ENCODE measurements at places on chromosomes 7 and 10. TPM values are rescaled to one million over a fixed set of nuclear protein-coding genes. Genes with fewer than 3 reads are reported as not detected.
A peak's percentile ranks its signal among the peaks of the same experiment; 100 is the strongest.

The CELF2 gene
- 166 TPM for total RNA-seq

The MDH2 gene
- 72.0 TPM for total RNA-seq

The MSMB gene
- not detected for total RNA-seq

DNA sequence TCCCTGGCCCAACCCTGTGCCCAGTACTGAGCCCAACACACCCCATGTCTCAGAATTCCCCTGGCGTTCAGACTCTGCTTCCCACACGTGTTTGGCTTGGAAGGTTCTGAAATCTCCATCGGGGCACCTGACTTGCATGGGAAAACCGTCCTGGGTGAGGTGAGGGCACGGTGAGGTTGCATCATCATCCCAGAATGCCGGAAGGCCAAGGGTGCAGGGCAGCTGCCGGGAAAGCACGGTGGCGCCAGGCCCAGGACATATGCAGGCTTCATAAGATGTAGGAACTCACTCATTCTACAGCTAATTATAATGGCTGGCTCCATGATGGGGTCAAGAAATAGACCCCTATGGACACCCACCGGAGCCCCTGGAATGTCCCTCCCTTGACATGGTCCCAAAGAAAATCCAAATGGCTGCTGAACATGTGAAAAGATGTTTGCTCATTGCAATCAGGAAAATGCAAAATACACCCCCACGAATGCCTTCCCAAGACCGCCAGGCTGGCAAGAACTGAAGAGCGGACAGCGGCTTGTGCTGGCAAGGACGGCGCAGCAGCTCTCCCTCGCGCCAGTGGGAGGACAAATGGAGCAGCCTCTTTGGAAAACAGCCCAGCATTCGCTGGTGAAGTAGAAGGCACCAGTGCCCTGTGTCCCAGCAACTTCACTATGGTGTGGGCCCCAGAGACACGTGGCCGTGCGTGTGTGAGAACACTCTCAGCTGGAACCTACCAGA, 2.3 kb downstream of the KNDC1 start:
- no peaks in the 10 kb centered on the region for H3K4me1 ChIP-seq
- peaks cover 67% of the 10 kb centered on the region for H3K27me3 ChIP-seq
- H3K4me3 ChIP-seq, result no peak overlapping the region
- no peaks in the 10 kb centered on the region for H3K36me3 ChIP-seq

DNA sequence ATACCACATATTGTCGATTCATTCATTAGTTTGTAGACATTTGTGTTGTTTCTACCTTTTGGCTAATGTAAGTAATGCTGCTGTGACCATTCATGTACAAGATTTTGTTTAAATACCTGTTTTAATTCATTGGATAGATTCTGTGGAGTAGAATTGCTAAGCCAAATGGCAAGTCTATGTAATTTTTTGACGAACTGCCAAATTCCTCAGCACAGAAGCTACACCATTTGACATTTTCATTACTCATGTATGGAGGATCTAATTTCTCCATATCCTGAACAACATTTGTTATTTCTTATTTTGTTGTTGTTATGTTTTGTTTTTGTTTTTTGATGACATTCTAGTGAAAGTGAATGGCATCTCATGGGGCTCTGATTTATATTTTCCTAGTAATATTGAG, 1351.3 kb upstream of the SORCS1 start:
- no peaks in the 10 kb centered on the region for H3K36me3 ChIP-seq
- no peak overlapping the region for H3K4me3 ChIP-seq
- no peak for DNase-seq
- no peaks in the 10 kb centered on the region for H3K4me1 ChIP-seq

- no peak for DNase-seq
- no peak overlapping the region for H3K4me3 ChIP-seq
- H3K4me1 ChIP-seq, result peaks cover 15% of the 10 kb centered on the region
- no peak overlapping the region for H3K27ac ChIP-seq
- H3K36me3 ChIP-seq, result no peaks in the 10 kb centered on the region
- no peaks in the 10 kb centered on the region for H3K27me3 ChIP-seq
These were observed 9.7 kb upstream of the FHIP2A start for GRCh38 chr10:114811862-114812261.

DNA sequence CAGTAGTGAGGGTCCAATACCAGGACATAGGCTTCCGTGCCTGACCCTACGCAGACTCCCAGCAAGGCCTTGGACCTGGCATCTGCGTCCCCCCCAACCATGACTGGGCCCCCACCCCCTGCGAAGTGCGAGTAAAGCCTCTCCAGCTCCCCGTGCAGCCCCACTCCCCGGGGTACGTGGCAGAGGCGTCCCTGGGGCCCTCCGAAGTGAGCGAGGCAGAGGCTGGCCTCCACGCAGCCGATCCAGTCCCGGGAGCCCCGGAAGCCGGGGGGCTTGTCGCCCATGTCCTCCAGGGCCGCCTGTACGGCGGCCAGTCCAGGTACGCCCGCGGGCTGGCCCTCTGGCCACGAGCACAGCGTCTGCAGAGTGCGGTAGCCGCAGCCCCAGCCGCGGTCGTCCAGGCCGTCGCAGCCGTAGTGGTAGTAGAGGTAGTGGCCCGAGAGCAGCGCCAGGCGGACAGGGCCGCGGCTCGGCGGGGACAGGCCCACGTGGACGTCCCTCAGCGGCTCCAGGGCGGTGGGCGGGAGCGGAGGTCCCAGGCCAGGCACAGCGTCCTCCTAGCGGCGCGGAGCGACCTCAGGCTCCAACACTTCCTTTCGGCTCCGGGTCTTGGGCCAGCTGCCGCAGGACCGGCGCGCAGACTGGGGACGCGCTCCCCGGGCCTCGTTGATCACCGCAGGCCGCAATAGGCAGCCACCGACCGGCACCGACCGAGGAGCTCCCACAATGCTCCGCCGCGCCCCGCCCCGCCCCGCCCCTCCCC, at the start of gene UFSP1:
Gene UFSP1, minus strand, starts transcription at position 728 of the 763 bp plus-strand sequence. Its CDS starts 444 bp downstream, at position 284.
- H3K4me3 ChIP-seq, result peak within 1 kb of the TSS; percentile 70
- DNase-seq, result no peak
- peak within 1 kb of the TSS; percentile 88 for H3K27ac ChIP-seq
- H3K4me1 ChIP-seq, result peaks cover 65% of the 10 kb centered on the region

DNA sequence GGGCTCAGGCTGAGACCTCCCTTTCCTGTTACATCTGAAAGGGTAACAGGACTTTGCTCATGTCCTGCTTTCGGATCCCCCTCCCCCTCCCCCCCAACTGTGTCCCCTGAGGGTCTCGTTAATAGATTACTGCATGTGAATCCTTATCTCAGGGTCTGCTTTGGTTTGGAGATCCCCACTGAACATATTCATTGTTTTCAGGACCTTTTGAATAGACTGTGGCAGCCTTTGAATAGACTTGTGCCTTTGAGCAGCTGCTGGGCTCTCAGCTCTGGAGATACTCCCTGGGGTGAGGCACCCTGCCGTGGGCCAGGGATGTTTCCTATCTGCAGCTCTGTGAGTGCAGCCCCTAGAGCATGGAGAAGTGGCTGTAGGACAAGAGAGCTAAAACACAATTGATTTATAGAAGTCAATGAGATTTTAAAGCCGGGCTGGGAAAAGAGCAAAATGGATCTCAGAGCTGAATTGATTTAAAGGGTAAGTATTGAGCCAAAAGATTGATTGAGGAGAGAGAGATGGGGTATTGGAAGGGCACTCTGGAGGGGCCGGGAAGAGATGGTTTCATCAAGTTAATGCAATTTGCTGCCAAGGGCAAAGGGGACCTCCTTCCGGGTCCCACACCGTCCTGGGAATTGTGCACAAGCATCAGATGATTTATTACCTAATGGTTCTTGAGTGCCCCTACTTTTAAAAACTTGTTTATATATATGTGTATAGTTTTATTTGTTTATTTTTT, 9.9 kb downstream of the ARHGAP22 start:
- H3K4me1 ChIP-seq, result no peaks in the 10 kb centered on the region
- no peaks in the 10 kb centered on the region for H3K27me3 ChIP-seq
- H3K4me3 ChIP-seq, result no peak overlapping the region
- no peaks in the 10 kb centered on the region for H3K36me3 ChIP-seq
- no peak for DNase-seq

GRCh38 chr10:30637881-30638467, 8.4 kb upstream of the LYZL2 start:
- no peak for DNase-seq
- no peaks in the 10 kb centered on the region for H3K4me1 ChIP-seq
- peaks cover 2% of the 10 kb centered on the region for H3K27me3 ChIP-seq
- H3K27ac ChIP-seq, result no peak overlapping the region

DNA sequence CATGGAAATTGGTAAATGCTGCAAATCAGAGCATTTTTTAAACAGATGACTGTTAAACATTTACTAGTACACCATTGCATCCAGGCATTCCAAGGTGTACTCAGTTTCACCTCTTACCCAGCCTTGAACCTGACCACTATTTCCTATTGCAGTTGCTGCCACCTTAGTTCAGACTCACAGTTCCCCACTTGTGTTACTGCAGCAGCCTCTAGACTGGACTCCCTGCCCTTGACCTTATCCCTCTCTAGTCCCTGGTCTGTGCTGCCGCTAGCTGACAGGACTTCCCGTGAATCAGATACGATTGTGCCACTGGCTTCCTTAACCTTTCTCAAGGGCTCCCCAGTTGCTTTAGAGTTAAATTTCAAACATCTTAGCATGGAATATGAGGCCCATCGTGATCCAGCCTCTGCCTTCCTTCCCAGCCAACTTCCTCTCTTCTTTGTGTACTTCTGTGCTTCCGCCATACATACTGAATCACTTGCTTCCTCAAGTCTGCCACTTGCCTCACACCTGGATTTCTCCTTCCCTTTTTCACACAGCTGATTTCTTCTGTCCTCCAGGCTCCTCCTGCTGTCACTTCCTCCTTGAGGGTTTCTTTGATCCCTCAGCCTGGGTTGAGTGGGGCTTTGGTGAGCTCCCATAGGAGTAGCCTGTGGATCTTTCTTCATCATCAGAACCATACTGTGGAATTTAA, 118.7 kb upstream of the GJD4 start:
- H3K4me1 ChIP-seq, result peaks cover 3% of the 10 kb centered on the region
- H3K27me3 ChIP-seq, result no peaks in the 10 kb centered on the region
- no peak overlapping the region for H3K27ac ChIP-seq
- H3K36me3 ChIP-seq, result peaks cover 4% of the 10 kb centered on the region
- no peak for DNase-seq
- no peak overlapping the region for H3K4me3 ChIP-seq

DNA sequence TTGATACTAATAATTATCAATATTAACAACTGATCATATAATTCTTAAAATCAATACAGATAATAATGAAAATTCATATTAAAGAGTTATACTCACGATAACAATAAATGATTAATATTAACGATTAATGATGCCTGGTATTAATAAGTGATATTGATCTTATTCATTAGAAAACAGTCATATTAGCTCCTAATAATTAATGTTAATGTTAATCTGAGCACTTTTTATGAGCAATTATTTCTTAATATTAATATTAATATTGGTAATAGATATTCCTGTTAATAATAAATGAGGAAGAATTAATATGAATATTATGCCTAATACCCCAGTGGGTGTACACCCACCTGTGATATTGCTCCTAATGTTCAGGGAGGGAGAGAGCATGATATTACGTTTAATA, 23.6 kb downstream of the MEIG1 start:
- H3K4me3 ChIP-seq, result no peak overlapping the region
- H3K4me1 ChIP-seq, result no peaks in the 10 kb centered on the region
- H3K36me3 ChIP-seq, result no peaks in the 10 kb centered on the region
- H3K27me3 ChIP-seq, result no peaks in the 10 kb centered on the region
- DNase-seq, result no peak
- no peak overlapping the region for H3K27ac ChIP-seq

- H3K36me3 ChIP-seq, result no peaks in the 10 kb centered on the region
- no peaks in the 10 kb centered on the region for H3K4me1 ChIP-seq
- no peak overlapping the region for H3K4me3 ChIP-seq
- DNase-seq, result no peak
These were observed 115.0 kb downstream of the PLXDC2 start for GRCh38 chr10:19930936-19931893.

DNA sequence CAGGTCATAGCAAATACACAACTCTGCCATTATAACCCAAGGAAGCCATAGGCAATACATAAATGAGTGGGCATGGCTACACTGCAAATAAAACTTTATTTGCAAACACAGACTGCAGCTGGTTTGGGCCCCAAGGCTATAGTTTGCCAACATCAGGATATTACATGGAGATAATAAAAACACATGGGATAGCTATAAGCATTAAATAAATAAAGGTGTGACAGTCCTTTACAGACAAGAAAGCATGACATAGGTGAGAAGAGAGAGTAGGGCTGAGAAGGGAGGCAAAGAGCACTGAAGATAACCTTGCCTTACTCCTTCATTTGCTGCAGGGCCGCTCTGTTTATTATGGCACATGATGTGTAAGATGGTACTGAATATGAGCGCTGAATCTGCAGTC, 135.1 kb upstream of the GHITM start:
- H3K27me3 ChIP-seq, result no peaks in the 10 kb centered on the region
- no peaks in the 10 kb centered on the region for H3K36me3 ChIP-seq
- DNase-seq, result no peak
- no peak overlapping the region for H3K27ac ChIP-seq
- H3K4me3 ChIP-seq, result no peak overlapping the region

DNA sequence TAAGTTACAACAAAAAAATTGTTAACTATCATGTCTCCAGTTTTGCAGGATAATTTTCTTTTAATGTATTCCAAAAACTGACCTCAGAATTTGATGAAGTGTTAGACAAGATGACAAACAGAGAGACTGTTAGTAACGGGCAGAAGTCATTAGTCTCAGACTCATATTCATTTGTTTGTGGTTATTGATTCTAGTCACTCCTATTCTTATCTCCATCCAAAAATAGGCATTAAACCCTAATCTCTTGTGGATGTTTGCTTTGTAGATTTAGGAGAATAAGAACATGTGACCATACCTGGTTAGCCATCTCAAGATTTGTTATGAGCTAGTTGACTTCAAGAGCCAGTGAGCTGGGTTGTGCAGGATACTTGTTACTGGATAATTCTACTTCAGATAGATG, 261.1 kb downstream of the AUTS2 start:
- H3K27ac ChIP-seq, result no peak overlapping the region
- H3K4me1 ChIP-seq, result no peaks in the 10 kb centered on the region
- H3K36me3 ChIP-seq, result no peaks in the 10 kb centered on the region
- H3K27me3 ChIP-seq, result no peaks in the 10 kb centered on the region
- no peak overlapping the region for H3K4me3 ChIP-seq

- H3K36me3 ChIP-seq, result no peaks in the 10 kb centered on the region
- DNase-seq, result no peak
- H3K4me3 ChIP-seq, result no peak overlapping the region
- no peak overlapping the region for H3K27ac ChIP-seq
- no peaks in the 10 kb centered on the region for H3K4me1 ChIP-seq
- H3K27me3 ChIP-seq, result no peaks in the 10 kb centered on the region
These were observed 144.2 kb upstream of the NRP1 start for GRCh38 chr10:33478675-33479125.
